ENCODE measurements at places on chromosomes 5 and 9. TPM values are rescaled to one million over a fixed set of nuclear protein-coding genes. Genes with fewer than 3 reads are reported as not detected.
A peak's percentile ranks its signal among the peaks of the same experiment; 100 is the strongest.

DNA sequence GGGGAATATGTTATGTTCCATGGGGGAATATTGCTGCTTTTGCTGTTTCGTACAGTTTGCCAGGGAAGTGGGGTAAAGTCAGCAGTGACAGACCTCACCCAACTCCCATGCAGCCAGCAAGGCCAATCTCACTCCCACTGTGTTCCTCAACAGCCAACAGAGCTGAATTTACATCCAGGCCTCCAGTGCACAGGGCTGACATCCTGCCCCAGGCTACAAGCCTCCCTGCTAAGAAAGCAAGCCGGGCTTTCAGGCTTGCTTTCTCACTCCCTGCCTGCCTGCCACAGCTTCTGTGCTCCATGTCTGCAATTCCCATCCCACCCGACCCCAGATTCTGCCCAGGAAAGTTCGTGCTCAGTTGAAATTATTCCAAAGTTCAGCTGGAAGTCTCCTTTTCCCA is 25.5 kb upstream of the SNCAIP start:
- DNase-seq = no peak

SAXO1 gene
- 0.14 TPM for polyA plus RNA-seq

GRXCR2 gene
- not detected for polyA plus RNA-seq

DNA sequence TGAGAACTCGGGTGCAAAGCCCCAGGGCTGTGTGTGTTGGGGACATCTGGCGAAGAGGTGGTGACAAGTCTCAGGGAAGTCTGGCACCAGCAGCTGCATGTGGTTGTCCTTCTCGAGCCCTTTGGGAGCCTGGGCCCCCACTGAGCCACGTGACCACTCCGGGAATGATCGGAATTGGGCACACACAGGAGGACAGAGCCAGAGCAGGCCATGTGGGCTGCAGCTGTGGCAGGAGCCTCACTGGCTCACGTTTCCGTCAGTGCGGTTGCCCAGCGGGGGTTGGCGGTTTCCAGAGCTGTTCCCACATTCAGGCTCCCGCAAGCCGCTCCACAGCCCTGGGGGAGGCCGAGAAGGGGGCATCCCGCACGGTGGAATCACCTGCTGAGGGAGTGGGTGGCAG is 6.8 kb upstream of the CEL start:
- no peak for DNase-seq

- no peak for DNase-seq
These were observed 266.1 kb downstream of the SMARCA2 start for GRCh38 chr9:2281031-2281802.

GRCh38 chr5:139642891-139643871 is 5.0 kb upstream of the CXXC5 start:
- no peak for DNase-seq

DNA sequence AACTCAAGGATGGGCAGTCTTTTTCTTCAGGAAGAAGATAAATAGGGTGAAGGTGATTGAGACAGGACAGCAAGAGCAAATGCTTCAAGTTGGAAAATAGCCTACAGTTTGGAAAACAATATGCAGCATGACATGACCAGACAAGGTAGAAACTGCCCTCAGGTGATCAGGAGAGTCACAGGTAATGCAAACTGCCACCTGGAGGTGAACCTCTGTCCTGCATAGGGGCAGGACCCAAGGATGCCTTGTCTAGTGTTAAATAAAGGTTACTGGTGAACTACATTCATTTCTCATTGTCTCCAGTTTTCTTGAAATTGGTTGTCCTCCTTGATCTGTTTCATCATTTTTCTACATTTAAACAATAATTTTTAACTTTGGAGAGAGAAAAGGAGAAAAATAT is 232.1 kb downstream of the SEMA5A start:
- no peak for DNase-seq

DNA sequence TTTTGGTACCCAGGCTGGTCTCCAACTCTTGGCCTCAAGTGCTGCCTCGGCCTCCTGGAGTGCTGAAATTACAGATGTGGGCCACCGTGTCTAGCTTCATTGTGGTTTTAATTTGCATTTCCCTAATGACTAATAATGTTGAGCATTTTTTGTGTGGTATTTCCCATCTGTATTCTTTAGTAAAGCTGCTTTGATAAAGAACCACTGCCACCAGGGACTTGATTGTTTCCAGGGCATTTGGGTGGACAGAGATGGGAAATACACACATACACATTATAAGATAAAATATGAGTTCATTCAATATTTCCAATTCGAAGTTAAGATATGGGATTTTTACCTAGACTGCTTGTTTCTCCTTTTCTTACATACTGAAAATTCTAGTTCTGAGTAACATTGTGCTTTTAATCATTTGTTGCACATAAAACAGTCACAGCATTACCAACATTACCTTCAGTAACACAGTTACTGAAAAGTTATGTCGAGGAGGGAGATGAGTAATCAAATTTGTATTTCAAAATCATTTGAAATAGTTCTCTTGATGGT is 28.9 kb downstream of the HABP4 start:
- no peak for DNase-seq

- no peak for DNase-seq
These were observed 1202.1 kb downstream of the PTPRD start for GRCh38 chr9:9410736-9411135.

GRCh38 chr5:99866740-99867139 is 668.4 kb upstream of the FAM174A start:
- DNase-seq = no peak

GRCh38 chr9:136051837-136052471 is 43.1 kb downstream of the NACC2 start:
- peak; percentile 93 for DNase-seq

OCLN gene
- polyA plus RNA-seq = 46.1 TPM

NDST1 gene
- polyA plus RNA-seq = 61.9 TPM

DNA sequence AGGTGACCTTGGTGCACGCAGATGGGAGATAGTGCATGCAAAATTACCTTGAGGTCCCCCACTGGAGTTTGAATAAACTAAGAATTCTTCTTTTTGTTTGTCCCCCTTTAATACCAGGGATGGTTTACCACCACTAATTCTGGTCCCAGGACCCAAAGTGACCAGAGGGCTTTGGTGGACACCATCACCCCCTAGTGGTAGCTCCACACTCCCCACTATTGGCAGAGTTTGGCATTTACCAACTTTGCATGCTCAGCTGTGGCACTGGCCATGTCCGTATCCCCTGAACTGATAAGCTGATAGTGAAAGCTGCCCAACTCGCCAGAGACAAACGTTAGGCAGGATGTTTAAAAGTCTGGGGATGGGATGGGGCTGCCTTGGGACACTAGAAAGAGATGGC is 3.3 kb downstream of the ASTN2 start:
- DNase-seq = peak; percentile 44

DNA sequence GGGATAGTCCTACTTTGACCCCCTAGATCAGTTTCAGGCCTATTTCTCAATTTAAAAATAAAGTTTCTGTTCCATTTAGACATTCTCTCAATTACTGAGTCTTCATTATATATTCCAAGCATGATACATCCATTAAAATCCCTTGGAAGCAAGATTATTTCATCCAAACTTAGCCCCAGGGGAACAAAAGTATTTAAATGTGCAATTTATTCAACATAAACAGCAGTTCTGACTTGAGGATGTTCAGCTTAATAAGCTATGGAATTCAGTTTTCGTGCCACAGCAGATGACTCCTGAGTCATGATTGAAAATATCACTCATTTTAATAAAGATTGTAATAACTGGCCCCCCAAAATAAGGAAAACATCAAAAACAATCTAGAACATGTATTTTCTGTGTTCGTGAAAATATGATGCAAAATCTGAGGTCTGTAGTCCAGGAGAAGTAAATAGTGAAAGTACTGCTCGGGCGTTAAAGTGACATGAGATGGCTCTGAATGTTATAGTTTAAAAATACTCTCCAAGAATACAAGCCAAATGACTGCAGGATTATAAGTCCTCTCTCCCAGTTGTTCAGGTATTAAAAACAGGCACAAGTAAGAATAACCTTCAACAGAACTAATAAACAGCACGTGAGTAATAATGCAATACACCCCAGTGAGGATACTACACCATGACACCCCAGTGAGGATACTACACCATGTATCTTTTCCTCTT is 67.1 kb downstream of the RETREG1 start:
- no peak for DNase-seq

DNA sequence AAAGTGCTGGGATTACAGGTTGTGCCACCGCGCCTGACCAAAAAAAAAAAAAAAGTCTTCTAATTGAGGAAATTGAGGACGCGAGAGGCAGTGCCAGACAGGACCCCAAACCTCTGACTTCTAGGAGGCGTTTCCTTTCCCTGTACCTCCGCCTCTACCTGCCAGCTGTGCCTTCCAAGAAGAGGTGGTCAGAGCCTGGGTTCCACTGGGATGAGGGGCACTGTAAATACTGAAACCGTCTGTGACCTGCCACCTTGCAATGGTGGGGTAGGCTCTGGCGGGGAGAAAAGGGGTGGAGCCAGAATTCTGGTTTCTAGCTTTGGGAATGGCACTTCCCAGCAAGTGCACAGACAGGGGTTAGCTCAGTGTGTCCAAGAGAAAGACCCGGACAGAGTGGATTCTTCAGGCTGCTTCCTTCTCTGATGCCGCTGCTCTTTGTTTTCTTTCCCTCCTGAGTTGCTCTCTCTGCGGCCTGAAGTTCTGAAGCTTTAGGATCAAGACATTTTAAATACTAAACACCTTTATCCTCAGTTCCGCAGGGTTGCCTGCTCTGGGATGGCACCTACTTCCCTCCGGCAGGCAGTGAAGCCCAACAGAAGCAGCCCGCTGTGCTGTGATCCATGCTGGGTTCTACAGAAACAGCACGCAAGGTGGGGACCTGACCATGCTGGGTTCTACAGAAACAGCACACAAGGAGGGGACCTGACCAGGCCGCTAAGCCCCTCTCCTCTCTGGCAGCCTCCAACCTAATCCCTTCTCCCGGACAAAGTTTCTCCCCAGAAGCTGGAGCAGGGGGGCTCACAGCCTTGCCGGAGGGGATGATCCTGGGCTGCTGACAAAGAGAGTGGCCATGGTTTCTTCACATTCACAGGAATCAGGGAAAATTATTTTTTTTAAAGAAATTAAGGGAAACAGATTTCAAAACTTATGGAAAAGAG is 65.2 kb downstream of the OTULIN start:
- DNase-seq = no peak
